ENCODE measurements at places on chromosomes 16 and 17.

DNA sequence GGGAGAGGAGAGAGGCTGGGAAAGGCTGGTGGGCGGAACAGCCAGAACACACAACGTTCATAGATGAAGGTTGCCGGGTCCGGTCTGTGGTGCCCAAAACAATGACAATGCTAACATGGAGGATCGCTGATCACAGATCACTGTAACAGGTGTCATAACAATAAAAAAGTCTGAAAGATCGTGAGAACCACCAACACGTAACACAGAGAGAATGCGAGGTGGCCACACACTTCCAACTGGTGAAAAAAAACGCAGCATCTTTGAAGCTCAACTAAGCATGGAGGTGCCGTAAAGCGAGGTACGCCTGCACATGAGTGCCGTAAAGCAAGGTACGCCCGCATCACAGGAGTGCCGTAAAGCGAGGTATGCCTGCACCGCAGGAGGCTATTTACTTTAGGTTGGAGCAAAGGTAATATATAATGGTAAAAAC lies 42.3 kb downstream of the ABR start:
- peak; percentile 59 for DNase-seq

DNA sequence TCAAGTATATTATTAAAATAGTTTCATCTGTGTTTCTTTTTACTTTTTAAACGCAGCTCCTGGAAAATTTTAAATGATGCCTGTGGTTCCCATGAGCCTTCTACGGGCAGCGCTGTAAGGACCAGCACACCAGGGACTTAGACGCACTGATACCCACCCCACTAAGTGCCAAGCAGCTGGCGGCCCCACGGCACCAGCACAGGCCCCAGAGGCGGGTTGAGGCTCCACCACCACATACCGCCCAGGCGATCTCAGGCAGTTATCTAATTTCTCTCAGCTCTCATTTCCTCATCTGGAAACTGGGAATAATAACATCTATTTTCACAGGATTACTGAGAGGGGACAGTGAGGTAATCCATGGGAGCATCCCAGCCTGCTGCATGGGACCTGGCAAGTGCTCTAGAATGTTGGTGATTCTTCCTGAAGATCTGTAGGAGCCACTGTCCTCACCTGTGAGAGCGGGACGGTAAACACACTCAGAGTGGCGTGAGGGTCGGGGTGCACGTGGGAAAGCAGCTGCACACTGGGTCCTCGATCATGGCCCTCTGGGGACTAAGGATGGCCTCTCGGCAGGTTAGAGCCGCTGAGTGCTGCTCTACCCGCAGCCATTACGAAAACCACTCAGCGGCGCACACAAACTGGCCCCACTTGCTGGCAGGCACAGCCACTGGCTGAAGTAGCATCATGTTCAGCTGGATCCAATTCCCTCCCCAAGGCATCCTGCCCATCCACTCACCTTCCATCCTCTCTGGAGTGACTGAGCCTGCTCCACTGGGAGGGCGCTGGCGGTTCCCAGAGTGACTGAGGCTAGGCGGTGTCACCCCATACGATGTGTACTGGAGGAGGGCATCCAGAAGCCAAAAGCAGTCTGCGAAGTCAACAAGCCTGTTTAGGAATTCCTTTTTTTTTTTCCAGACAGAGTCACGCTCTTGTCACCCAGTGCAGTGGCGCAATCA lies 17.6 kb upstream of the SLC38A8 start:
- DNase-seq, result no peak

DNA sequence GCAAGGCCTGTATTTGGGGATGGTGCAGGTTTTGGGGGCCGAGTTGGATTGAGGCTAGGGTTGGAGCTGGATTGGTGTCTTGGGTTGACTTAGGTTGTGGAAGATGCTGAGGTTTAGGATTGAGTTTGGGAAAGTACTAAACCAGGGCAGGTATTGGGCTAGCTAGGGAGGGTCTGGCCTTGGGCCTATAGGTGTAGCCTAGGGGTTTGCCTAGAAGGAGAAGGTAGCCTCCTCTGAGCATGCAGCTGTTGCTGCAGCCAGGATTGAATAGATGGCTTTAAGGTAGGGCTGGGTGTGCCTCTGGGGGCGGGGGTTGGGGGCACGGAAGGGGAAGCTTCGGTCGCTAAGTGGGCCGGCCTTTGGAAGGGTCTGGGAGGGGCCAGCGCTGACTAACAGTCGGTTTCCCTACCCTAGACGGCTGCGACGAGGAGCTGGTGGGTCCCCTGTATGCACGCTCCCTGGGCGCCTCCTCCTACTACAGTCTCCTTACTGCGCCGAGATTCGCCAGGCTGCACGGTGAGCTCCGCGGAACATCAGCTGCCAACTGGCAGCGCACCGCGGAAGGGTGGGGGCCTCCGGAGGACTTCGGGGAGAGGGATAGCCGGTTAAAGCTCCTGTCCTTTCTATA lies 1.2 kb downstream of the CNTNAP1 start:
- DNase-seq, result peak; percentile 8

DNA sequence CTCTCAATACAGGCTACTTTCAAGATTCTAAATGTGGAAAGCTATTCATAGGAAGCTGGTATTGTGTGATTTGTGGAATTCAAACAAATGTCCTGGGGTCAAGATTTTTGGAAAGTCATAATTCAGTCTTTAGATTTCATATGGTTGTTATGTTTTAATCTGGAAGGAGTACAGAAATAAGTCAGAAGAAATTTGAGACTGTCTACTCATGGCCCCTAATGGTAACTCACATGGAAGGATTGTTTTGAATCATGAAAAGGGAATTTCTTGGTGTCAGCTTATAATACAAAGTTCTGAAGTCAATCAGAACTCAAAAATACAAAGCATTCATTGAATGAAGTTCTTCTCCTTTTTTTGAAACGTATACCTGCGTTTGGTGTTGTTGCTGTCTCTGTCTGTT lies 3.1 kb downstream of the KCNJ2 start:
- DNase-seq, result no peak

GRCh38 chr17:55584055-55584685 lies 72.9 kb upstream of the SMIM36 start:
- no peak for DNase-seq

GRCh38 chr16:10936272-10936984 lies 5.8 kb downstream of the DEXI start:
- DNase-seq, result no peak

DNA sequence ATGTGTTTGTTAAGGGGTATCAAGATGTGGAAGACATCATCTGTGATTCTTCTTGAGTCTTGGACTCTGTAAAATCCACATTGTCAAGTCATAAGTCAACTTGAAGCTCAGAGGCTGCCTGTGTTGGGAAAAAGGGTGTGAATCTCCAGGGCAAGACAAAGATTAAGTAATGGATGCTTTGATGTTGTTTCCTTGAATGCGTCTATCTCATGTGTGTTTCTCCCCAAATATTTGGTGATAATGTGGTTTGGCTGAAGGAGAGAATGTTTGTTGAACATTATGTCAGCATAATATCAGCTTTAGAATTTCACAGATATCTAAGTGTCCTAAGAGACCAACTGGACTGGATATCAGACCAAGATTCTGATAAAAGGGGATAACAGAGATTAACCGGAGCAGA lies 24.1 kb upstream of the KCNJ16 start:
- no peak for DNase-seq

DNA sequence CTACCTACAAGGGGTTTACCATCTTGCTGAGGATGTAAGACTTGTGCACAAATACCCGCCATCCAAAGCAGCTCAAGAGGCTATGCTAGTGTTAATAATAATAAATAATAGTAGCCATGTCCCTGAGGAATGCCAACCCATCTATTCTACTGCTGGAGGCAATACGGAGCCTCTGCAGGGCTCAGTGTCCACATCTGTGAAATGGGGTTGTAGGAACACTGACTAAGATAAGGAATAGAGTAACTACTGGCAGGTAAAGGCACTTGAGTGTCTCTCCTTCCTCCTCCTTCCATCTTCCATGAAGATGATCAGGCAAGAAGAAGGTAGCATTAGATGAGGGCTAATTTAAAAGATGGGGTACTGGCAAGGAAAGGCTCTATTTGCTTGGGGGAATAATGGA lies 295.3 kb downstream of the SLC39A11 start:
- no peak for DNase-seq

DNA sequence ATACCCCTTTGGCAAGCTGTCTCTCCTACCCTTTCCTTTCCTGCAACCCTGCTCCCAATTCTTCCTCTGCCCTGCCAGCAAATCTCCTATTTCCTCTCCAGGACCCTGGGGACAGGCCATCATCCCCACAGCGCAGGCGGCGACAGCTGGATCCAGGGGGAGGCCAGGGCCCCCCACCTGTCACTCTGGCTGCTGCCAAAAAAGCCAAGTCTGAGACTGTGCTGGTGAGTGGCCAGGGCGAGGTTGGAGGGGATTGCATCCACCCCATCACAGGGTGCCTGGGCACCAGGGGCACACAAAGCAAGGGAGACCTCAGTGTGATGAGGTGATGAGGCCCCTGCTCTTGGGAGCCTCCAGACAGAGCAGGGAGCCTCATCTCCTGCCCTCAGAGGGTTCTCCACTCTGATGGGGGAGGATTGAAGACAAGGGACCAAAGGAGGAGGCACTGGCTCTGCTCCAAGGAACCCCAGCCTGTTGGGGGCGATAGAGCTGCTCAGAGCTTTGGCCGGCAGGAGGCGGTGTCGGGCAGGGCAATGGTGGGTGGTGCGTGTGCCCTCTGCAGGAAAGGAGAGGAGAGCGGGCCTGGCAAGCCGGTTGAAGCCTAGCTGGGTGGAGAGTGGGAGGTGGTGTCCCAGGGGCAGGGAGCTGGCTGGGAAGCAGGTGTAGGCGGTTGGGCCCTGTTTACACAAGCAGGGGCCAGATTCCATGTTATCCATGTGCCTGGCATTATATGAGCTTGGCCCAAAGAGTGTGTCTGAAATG lies 15.6 kb upstream of the PDK2 start:
- peak; percentile 68 for DNase-seq

- no peak for DNase-seq
These were observed 57.9 kb upstream of the PLCG2 start for GRCh38 chr16:81720973-81721906.

- DNase-seq, result no peak
These were observed 61.6 kb downstream of the TNFRSF13B start for GRCh38 chr17:16910341-16910740.

GRCh38 chr16:2966043-2966807 lies 2.1 kb downstream of the KREMEN2 start:
- DNase-seq, result no peak

DNA sequence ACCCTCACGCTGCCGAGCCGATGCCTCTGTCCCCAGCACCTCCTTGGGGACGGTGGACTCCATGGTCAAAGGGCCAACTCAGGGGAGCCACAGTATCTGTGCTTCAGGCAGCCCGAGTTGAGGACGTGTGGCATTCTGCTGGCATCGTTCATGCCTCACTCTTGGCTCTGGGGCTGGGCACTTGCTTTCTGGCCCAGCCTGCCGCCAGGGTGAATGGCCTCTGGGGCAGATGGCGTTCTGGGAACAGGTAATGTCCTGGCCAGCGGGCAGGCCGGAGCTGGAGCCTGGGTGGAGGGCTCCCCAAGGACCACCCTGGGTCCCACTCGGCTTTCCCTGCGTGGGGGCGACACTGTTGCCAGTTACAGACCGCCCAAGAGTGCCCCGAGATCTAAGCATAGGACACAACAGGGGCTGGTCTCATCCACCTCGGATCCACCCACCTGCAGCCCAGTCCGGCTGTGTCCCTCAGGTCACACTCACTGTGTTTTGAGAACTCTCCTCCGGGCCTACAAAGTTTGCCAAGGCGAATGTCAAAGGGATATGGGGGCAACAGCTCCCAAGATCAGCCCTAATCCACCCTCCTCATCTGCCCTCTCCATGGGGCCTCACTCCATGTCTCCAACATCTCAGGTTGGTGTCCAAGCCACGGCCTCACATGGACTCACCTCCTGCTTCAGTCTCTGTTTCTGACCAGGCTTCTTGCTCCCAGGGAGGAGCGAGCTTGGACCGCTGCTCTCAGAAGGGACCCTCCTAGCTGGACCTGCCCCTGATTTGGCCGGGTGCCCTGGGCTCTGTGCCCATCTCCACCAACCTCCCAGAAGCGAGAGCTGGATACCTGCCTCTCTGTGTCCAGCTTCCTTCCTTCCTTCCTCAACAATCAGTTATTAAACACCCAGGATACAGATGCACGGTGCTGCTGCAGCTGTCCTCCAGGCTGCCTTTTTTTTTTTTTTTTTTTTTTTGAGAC lies 60.8 kb downstream of the TMEM235 start:
- no peak for DNase-seq

Measured in NCI-H526 treated with DMSO at 0.1 percent for 48 hours (cell line).